NCI-H69 (cell line): ENCODE measurements at places on chromosomes 16 and 17.

GRCh38 chr17:20214794-20215193 is 205.6 kb downstream of the SPECC1 start:
- DNase-seq = no peak

- DNase-seq = no peak
Observed at GRCh38 chr16:28531777-28532744, 6.7 kb downstream of the NUPR1 start.

GRCh38 chr17:54920819-54921218 is 20.2 kb downstream of the TOM1L1 start:
- DNase-seq = no peak

GRCh38 chr16:54040480-54040879 is 246.1 kb downstream of the IRX3 start:
- DNase-seq = no peak

- DNase-seq = no peak
Observed at GRCh38 chr17:45264988-45265387, 3.1 kb upstream of the SPATA32 start.
